ENCODE measurements at places on chromosomes 11 and 22.

- no peak for DNase-seq
Measured at GRCh38 chr11:23851216-23851615, 645.6 kb upstream of the LUZP2 start.

DNA sequence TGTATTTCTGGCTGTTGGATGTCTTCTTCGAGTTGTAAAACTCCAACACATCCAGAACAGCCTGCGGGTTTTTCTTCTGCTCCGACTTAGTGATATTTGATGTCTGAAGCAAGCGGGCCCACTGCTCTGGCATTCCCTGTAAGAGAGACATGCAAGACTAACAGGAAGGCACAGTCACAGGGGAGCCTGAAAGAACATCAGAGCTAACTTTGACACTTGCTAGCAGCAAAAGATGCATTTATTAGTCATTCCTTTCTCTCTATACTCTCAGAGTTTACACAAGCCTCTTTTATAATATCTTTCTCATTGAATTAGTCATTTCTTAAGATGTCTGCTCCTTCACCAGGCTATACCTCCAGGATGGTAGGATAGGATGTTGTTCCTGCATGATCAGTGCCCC, 77.8 kb upstream of the GDPD4 start:
- no peak for DNase-seq

GRCh38 chr22:19167106-19167869, 11.2 kb downstream of the SLC25A1 start:
- DNase-seq = no peak

- DNase-seq = no peak
Measured at GRCh38 chr11:126732981-126733380, 267.6 kb downstream of the KIRREL3 start.

- no peak for DNase-seq
Measured at GRCh38 chr11:76244316-76244851, 38.1 kb upstream of the WNT11 start.

DNA sequence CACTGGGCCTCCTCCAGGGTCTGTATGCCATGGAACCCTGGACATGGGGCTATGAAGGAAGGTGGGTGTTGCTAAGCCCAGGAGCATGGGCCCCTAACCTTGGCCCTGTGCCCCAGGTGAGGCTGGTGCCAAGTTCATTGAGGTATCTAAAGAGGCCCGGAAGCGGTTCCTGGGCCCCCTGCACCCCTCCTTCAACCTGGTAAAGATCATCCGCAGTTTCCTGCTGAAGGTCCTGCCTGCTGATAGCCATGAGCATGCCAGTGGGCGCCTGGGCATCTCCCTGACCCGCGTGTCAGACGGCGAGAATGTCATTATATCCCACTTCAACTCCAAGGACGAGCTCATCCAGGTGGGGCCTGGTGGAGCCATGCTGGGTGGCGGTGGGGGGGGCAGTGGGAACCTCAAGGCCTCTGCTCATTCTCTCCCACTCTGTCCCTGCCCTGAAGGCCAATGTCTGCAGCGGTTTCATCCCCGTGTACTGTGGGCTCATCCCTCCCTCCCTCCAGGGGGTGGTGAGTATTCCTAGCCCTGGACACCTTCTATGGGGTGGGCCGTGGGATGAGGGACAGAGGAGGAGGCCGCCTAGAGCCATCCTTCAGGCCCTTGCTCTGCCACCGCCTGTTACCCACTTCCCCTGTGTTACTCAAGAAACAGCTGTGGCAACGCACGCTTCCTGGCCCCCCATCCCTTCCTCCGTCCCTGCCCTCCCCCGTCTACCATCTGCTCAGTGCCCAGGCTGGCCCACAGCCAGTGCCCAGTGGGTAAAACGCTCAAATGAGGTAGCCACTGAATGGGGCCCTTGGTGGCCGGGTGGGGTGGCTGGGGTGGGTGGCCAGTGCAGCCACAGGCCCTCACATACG, 3.0 kb downstream of the PNPLA2 start:
- no peak for DNase-seq

DNA sequence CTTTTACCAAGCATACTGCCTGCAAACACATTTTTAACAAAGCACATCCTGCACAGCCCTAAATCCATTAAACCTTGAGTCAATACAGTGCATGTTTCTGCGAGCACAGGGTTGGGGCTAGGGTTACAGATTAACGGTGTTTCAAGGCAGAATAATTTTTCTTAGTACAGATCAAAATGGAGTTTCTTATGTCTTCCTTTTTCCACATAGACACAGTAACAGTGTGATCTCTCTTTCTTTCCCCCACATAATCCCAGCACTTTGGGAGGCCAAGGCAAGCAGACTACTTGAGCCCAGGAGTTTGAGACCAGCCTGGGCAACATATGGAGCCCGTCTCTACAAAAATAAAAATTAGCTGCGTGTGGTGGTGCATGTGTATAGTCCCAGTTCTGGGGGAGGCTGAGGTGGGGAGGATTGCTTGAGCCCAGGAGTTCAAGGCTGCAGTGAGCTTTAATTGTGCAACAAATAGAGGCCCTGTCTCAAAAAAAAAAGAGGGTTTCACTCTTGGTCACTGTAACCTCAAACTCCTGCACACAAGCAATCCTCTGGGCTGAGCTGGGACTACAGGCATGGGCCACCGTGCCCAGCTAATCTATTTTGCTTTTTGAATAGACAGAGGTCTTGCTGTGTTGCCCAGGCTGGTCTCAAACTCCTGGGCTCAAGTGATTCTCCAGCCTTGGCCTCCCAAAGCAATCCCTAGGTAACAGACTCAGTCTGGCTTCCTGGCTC, 19.7 kb upstream of the SLC3A2 start:
- DNase-seq = no peak

DNA sequence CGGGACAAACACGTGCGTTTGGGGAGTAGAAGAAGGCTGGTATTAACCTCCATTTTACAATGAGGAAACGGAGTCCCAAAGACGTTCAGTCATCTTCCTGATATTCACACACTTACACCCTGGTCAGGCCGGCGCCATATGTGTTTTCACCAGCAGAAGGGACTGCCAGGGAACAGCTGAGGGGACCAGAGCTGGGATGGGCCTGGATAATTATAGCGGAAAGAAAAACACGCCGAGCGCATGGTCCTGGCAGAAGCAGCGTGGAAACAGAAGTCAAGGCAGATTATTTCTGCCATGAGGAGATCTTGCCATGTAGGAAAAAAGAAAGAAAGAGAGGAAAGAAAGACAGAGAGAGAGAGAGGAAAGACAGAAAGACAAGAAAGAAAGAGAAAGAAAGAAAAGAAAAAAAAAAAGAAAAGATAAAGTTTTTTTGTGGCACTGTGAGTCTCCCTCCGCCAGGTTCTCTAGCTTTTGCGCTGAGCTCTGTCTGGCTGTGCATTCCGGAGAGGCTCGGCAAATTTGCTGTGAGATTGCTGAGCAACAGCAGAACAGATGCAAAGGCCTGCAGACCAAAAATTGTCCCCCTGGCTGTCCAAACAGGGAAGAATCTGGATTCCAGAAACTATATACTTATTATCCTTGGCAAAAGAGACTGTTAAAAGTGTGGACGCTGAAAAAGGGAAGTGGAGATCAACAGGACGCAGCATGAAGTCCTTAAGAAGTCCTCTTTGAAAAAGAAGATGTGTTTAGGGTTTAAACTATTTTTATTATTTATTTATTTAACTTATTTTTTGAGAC, 1.3 kb upstream of the UCP2 start:
- DNase-seq = peak; percentile 31

- no peak for DNase-seq
Measured at GRCh38 chr11:91967026-91967690, 257.5 kb upstream of the FAT3 start.

DNA sequence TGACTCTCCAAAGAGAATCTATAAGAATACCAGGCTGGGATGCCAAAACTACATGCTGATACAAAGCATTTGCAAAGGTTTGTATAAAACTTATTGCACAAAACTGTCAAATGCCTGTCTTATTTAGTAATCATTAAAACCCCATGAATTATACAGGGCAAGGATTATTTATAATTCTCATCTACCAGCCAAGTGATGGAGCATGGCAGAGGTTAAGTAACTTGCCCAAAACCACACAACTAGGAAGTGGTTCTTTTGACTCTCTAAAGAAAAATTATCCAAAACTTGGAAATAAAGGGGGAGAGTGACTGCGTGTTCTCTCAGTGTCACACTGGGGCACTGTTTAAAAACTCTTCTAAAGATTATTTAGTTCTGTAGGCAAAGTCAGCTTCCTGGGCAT, 17.4 kb upstream of the CLMP start:
- DNase-seq = no peak

DNA sequence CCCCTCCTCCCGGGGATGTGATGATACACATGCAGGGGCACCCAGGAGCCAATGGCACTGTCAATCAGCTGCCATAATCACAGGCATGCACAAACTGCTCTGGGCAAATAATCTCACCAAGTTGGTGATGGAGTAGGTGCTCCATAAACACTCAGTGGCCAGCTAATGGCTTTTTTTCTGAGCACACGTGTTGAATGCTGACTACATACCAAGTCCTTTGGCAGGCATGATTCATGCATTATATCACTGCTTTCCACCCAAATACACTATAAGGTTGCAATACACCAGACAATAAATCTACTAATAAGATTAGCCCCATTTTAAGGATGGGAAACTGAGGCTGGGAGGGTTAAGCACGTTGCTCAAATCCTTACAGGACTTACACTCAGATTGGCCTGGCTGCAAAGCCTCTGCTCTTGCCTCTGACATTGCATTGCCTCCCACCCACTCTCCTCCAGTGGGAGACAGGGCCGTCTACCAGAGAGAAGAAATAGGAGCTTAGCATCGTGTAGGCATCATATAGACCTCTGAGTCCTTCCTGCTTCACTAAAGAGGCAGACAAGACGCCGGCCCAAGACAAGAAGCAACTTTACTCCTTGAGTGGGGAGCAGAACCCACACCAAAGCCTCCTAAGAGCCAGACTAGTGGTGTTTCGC, 32.7 kb upstream of the ACCSL start:
- no peak for DNase-seq

GRCh38 chr11:47234669-47235100, 13.9 kb downstream of the ACP2 start:
- DNase-seq = peak; percentile 80
